ENCODE measurements at places on chromosomes 11 and 22.
A peak's percentile ranks its signal among the peaks of the same experiment; 100 is the strongest.

DNA sequence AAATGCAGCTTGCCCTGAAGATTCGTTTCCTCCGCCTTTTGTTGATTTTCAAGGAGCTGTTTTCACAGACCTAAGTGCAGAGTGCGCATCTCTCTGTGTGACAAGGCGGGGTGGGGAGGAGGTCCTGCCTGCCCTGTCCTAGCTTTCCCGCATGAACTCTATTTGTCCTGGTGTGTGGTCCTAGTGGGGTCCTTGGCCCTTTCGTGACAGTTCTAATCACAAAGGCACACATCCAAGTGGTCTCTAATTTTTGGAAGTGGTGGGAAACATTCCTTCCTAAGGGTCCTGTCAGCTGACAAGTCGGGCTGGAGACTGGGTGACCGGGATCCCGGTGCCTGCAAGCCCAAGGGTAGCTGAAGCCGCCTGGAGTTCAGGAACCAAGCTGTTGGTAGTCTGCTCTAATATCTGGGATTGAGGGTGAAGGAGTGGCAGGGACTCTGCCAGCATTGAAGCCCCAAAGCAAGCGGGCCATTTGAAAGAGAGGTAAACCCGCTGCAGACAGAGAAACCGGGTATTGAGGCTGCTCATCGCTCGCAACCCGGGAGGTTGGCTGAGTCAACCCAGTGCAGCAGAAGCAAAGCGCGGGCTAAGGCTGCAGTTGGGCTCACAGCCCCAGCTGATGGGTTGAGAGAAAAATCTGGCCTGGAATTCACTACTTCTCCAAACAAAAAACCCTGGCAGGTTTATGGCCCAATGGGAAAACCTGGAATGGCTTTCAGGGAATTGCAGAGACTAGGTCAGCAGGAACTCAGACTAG is 28.1 kb upstream of the FBXO3 start:
- peaks cover 20% of the 10 kb centered on the region for H3K27me3 ChIP-seq
- peak; percentile 9 for DNase-seq
- H3K36me3 ChIP-seq = no peaks in the 10 kb centered on the region
- no peak overlapping the region for H3K27ac ChIP-seq
- peak overlapping the region; percentile 37 for H3K4me3 ChIP-seq

DNA sequence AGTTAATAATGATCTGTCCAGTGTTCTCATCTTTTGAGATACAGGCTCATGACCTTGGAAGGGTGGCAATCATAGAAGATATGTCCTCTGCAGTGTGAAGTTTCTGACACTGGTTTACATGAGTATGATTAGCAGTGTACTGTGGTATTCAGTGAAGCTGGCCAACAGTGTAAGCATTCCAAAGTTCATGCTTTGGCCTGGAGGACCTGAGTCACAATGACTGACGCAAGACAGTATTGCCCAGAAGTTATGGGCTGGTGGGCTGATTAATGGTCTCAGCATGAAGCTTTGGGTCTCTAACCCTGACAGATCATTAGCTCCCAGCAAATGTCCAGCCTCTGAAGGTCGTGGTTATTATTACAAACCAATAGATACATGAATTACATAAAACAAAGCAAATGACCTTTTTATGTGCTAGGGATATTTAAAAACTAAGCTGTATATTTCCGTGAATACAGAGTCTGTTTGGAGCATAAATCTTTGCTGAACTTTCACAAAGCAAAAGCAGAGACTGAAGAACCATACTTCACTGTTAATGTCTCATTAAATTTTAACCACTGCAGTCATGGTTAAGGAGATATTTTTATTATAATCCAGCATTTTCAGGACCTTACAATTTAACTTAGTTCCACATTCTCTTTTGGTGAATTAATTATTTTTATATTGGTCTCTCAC is 28.3 kb upstream of the USP47 start:
- no peak overlapping the region for H3K4me3 ChIP-seq
- no peak for DNase-seq
- H3K27me3 ChIP-seq = no peaks in the 10 kb centered on the region

DNA sequence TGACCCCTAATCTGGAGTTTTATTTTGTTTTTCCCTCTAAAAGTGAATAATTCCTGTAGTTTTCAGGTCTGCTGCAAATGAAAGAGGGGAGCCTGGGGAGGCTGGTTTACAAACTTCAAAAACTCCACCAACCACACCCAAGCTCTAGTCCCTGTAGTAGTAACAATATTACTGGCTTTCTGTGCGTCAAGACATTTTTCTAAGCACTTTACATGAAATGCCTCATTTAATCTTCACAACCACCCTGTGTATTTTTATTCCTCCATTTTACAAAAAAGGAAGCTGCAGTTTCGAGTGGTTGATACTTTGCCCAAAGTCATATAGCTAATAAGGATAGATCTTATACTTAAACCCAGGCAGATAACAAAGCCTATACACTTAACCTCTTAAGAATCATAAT is 23.5 kb downstream of the CTNND1 start:
- H3K36me3 ChIP-seq = peaks cover 3% of the 10 kb centered on the region
- peaks cover 56% of the 10 kb centered on the region for H3K4me1 ChIP-seq
- no peak for DNase-seq
- H3K4me3 ChIP-seq = no peak overlapping the region

DNA sequence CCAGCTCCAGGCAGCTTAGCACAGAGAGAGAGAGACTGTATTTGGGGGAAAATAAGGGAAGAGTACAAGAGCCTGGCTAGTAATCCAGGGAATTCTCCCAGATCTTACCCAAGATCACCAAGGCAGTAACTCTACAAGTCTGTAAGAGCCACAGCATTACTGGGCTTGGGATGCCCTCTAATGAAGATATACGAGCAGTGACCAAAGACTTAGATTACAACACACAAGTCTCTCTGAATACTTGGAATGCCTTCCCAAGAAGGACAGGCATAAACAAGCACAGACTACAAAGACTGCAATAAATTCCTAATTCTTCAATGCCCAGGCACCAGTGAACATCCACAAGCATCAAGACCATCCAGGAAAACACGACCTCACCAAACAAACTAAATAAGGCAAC is 17.7 kb downstream of the DNAJC24 start:
- no peaks in the 10 kb centered on the region for H3K4me1 ChIP-seq
- H3K27ac ChIP-seq = no peak overlapping the region
- no peak for DNase-seq

DNA sequence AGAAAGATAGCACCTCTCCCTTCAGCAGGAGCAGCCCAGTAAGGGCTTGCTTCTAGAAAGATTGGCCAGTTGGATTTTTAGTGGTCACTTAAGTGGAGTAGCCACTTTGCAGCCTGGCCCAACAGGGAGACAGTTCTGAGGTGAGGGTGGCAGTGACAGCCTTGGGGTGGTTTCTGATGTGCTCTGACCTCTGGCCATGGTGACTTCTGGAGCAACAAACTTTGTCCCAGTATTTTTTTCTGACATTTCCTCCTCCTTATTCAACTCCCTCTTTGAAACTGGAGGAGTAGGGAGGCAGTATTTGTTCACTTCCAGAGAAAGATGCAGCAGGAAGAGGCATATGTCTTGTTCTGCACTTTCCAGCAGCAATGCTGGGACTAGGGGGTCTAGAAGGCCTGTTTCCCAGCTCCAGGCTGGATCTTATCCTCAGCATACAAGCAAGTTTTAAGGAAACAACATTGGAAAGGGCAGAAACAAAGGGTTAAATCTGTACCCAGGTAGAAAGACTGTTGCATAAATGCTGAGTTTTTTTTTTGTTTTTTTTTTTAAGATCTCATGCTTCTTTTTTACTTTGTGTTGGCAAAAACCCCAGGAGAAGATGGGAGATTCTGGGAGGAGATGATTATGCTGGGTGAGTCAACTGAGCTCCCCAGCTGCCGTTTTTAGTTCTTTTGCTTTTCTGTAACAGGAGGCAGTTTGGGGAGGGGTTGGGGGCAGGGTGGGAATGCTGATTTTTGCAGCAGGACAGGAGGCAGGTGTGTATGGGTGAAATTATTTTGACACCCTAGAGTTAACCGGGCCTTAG is 37.2 kb downstream of the RCOR2 start:
- no peak for DNase-seq
- peaks cover 12% of the 10 kb centered on the region for H3K4me1 ChIP-seq
- no peak overlapping the region for H3K4me3 ChIP-seq
- H3K27me3 ChIP-seq = no peaks in the 10 kb centered on the region

DNA sequence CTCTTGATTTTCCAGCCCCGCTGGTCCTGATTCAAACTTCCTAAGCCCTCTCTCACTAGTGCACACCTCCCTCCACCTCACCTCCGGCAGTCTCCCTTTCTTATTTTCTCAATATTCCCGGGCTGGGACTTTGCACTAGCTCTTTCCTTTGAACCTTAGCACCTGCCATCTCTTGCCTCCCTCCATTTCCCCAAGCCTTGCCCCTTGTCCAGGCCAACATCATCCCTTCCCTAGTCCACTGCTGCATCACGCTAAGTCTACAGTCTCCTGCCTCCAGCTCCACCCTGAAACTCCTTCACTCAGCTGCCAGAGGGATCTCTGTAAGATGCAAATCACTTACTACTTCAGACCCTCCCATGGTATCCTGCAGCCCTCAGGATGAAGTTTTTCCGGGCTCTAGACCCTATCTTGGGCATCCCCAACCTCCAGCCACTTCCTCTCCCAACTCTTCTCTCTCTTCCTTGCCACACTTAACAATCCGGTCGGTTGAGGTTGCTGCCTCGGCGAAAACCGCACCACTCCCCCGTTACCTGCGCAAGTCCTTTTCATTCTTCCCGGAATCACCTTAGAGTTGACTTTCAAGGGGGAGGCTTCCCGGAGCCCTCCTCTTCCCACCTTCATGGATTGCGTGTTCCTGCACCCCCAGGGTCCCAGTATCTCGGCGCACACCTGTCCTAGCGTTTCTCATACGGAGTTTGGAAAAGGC is 42.7 kb downstream of the NECTIN1 start:
- H3K36me3 ChIP-seq = peaks cover 5% of the 10 kb centered on the region
- DNase-seq = no peak
- peaks cover 88% of the 10 kb centered on the region for H3K4me1 ChIP-seq
- peak overlapping the region; percentile 44 for H3K27ac ChIP-seq
- H3K27me3 ChIP-seq = no peaks in the 10 kb centered on the region

GRCh38 chr22:43094551-43094950 is 5.4 kb upstream of the TTLL1 start:
- peaks cover 19% of the 10 kb centered on the region for H3K4me1 ChIP-seq
- no peak overlapping the region for H3K4me3 ChIP-seq
- DNase-seq = no peak
- no peaks in the 10 kb centered on the region for H3K36me3 ChIP-seq

DNA sequence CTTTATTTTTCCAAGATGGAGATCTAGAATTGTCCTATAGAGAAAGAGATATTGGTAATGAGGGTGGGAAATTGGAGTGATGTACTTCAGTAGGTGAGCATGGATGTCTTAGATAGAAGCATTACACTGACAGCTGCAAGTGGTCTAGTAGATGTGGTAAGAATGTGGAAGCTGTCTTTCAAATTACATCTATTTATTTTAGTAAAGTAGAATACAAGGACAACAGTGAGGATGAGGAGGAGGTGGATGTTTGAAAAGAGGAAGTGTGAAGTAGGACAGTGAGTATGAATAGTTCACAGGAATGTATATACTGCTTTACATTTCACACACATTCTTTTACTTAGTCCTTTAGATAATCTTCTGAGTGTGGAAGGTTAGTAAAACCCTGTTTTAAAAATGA is 64.2 kb downstream of the HIPK3 start:
- no peaks in the 10 kb centered on the region for H3K27me3 ChIP-seq
- no peak overlapping the region for H3K27ac ChIP-seq
- no peak overlapping the region for H3K4me3 ChIP-seq
- no peak for DNase-seq
- H3K4me1 ChIP-seq = peaks cover 8% of the 10 kb centered on the region

GRCh38 chr22:41862160-41862529 is 29.2 kb downstream of the SREBF2 start:
- no peak overlapping the region for H3K27ac ChIP-seq
- H3K27me3 ChIP-seq = no peaks in the 10 kb centered on the region
- H3K4me3 ChIP-seq = no peak overlapping the region
- peaks cover 30% of the 10 kb centered on the region for H3K4me1 ChIP-seq

GRCh38 chr11:13874597-13874996 is 87.9 kb upstream of the SPON1 start:
- no peak overlapping the region for H3K4me3 ChIP-seq
- H3K27me3 ChIP-seq = peaks cover 18% of the 10 kb centered on the region
- no peak for DNase-seq
- H3K27ac ChIP-seq = no peak overlapping the region
- H3K36me3 ChIP-seq = no peaks in the 10 kb centered on the region

GRCh38 chr11:128345316-128345715 is 242.0 kb downstream of the ETS1 start:
- no peaks in the 10 kb centered on the region for H3K27me3 ChIP-seq
- no peaks in the 10 kb centered on the region for H3K4me1 ChIP-seq
- no peak overlapping the region for H3K4me3 ChIP-seq
- no peak overlapping the region for H3K27ac ChIP-seq

DNA sequence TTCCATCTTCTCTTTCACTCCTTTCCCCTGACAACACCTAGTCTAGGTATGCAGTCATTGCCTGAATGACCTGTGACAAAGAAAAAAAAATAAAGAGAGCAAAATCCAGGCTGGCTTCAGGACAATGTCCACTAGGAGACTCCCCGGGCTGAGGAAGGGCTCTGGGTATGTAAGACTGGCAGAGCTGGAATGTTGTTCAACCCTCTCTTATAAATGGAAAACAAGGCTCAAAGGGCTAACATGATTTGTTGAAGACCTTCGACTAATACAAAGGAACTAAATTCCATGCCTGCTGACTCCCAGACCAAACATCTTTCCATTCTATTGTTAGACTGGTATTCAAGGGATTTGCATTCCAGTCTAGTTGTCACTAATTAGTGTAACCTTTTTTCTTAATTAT is 122.2 kb downstream of the ARL14EP start:
- H3K27me3 ChIP-seq = no peaks in the 10 kb centered on the region
- no peak overlapping the region for H3K27ac ChIP-seq
- DNase-seq = no peak
- no peaks in the 10 kb centered on the region for H3K4me1 ChIP-seq
- no peaks in the 10 kb centered on the region for H3K36me3 ChIP-seq
- H3K4me3 ChIP-seq = no peak overlapping the region

GRCh38 chr11:68969386-68969785 is 11.4 kb downstream of the MRGPRD start:
- H3K4me3 ChIP-seq = no peak overlapping the region
- H3K4me1 ChIP-seq = no peaks in the 10 kb centered on the region

DNA sequence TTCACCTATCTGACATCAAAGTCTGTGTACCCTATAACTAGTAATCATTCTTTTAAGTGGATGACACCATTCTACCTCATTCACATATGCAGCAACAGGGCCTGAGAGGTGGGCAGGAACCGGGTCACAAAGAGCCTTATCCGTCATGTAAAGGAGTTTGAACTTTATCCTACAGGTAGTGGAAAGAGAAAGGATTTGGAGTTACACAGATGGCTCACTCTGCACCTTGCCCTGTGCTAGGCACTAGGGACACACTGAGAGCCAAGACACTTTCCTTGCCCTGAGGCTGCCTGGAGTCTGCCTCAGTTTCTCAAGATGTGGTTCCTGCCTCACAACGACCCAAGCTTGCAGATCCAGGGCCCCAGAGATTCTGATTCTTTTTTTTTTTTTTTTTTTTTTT is 14.3 kb upstream of the ACER3 start:
- H3K27ac ChIP-seq = no peak overlapping the region
- no peak for DNase-seq
- H3K36me3 ChIP-seq = no peaks in the 10 kb centered on the region
- H3K4me1 ChIP-seq = no peaks in the 10 kb centered on the region
- H3K4me3 ChIP-seq = no peak overlapping the region
